ENCODE measurements at places on chromosomes 2 and 18.

GRCh38 chr2:109260886-109261700 is 132.1 kb downstream of the SH3RF3 start:
- DNase-seq, result no peak

DNA sequence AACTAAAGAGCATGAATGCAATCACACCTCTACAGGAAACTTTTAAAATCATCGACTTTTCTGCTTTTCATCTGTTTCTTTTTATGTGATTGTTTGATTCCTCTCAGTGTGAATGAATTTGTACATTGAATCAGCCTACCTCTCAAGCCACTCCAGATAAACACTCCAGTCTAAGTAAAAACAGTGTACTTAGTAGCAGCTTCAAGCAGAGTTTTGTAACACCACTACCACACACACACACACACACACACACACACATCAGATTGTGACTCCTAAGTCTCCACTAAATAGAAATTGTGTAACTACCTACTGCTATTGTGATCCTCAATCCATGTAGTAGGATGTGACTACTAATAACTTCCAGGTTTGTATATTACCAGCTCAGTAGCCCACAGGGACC is 65.3 kb upstream of the EPB41L5 start:
- no peak for DNase-seq

GRCh38 chr18:45046961-45047360 is 366.3 kb downstream of the SETBP1 start:
- no peak for DNase-seq

GRCh38 chr2:218745559-218746469 is 35.2 kb downstream of the TTLL4 start:
- DNase-seq, result peak; percentile 87

GRCh38 chr2:76998704-76999103 is 523.5 kb downstream of the LRRTM4 start:
- no peak for DNase-seq

GRCh38 chr2:226334981-226335720 is 464.5 kb downstream of the IRS1 start:
- no peak for DNase-seq

- DNase-seq, result no peak
Observed at GRCh38 chr2:179758636-179759035, 102.8 kb downstream of the ZNF385B start.

DNA sequence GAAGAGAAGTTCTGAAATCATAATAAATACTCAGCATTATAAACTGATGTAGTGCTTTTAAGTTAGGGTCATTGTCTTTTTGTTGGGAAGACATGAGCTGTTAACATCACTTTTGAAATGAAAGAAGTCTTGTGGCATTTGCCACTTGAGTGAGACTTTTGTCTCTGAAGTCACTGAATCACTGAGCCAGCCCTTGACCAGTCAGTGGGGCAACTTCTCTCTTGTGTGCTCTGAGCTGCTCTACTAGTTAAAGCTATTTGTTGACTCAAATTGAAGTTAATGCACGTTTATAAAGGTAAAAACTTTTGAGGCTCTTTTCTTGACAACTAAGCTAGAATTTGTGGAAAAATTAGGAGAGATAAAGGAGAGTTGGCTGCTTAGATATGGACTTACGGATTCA is 6.7 kb downstream of the WDR43 start:
- no peak for DNase-seq

- DNase-seq, result no peak
Observed at GRCh38 chr2:16034151-16034974, 94.0 kb downstream of the MYCN start.

DNA sequence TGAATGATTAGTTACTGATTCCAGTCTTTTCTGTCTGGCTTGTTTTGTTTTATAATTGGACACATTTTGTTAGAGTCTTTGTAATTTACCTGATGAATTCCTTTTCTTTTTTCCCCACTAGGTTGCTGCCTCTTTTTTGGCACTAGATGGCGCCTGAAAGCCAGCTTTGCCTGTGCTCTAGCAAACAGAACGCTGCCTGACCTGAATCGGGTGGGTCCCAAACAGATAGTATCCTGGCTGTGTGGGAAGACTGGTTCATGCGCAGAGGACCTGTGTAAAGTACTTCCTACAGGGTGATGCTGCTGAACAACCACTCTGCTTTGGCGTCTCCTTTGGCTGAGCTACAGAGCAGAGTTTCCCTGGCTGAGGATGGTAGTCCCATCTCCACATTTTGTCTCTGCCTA is 288.2 kb downstream of the IKZF2 start:
- DNase-seq, result no peak

DNA sequence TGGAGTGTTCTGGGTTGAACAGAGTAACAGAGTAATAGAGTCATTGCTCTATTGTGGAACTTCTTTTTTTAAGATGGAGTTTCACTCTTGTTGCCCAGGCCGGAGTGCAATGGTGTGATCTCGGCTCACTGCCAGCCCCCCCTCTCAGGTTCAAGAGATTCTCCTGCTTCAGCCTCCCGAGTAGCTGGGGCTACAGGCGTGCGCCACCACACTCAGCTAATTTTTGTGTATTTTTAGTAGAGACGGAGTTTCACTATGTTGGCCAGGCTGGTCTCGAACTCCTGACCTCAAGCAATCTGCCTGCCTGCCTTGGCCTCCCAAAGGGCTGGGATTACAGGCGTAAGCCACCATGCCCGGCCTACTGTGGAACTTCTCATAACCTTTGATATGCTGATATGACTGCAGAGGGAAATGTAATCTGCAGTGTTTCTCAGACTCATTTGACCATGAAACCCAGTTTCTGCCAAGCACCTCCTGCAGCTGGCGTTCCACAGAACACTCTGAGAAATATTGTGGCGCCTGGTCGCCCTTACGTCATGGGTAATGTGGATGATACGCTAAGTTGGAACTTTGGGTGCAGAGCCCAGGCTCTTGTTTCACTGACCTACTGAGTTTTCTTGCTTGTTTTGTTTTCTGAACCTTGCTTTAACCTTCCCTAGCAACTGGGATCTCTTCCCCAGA is 213.8 kb downstream of the BCL2 start:
- no peak for DNase-seq

DNA sequence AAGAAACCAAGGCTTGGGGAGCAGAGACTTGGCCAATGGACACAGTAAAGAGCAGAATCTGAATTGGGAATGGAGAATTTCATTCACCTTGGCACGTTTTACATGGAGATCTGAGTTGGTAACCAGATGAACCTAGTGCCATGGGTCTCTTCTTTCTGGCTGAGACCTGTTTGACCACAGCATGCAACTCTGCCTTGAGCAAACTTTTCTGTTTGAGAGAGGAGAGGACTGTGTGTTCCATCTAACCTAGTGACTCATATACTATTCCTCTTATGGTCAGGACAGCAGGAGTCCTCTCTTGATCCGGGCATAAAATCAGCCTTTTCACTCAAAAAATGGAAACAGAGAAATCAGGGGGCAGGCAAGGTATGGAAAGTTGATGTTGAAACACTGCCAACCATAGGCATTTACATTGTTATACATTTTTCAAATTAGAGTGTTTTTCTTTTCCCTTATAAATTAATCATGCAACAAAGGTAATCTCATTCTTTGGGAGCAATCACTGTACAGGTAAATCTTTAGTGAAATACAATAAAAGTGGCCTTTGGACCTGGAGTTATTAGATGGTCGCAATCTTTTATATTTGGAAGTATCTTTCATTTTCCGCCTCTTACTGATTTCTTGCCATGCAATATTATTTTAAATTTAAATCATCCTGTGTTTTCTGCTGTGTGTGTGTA is 86.7 kb downstream of the NRP2 start:
- DNase-seq, result no peak

DNA sequence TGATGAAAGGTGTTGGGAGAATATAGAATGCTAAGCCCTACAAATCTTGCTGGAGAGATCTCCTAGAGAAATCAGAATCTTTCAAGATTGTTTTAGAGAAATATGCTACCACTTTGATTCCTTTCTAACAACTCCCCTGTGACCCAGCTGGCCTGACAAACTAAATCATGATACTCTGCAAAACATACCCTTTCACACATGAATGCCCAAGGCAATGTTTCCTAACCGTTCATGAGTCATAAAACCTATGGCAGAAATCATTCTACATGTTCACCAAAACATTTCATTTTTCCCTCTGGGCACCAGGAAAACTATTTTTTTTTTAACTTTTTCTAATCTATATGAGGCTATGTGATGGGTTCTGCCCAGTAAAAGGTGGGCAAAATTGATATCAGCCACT is 77.8 kb upstream of the SETBP1 start:
- DNase-seq, result no peak
